ENCODE measurements at places on chromosomes 5 and 9. TPM values are rescaled to one million over a fixed set of nuclear protein-coding genes. Genes with fewer than 3 reads are reported as not detected.

GRCh38 chr9:79695531-79696175 lies 123.9 kb downstream of the TLE4 start:
- DNase-seq: no peak

- no peak for DNase-seq
Observed at GRCh38 chr5:63451188-63451587, 511.1 kb downstream of the HTR1A start.

DNA sequence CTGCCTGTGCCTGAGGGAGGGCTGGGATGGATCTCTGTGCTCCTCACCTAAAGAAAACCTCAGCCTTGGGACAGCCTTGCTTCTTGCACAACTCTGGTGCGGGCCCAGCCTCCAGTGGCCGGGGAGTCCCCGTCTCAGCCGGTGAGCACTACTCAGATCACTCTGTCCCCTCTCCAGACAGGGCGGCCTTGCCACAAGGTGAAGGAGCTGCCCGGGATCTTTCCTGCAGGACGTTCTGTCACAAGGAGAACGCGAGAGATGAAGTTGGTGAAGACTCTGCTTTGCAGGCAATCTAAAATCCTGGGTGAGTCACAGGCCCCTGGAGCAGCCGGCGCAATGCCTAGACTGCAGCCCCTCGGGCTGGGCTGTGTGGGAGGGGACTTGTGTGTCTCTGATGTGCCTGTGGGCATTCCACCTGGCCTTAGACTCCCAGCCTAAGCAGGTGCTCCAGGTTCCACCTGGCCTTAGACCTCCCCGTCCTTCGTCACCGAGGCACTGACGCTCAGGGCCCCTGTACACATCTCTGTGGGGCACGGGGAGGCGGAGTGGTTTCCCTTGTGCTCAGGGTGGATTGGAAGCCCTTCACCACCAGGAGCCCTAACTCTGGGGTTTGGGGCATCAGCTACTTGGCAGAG lies 15.2 kb upstream of the IRX4 start:
- DNase-seq: no peak

- DNase-seq: peak; percentile 48
Observed at GRCh38 chr9:99823681-99824377, 2.1 kb downstream of the NR4A3 start.

GRCh38 chr5:89308606-89309040 lies 425.6 kb upstream of the MEF2C start:
- DNase-seq: no peak

GRCh38 chr5:143213851-143214363 lies 189.6 kb downstream of the NR3C1 start:
- no peak for DNase-seq

DNA sequence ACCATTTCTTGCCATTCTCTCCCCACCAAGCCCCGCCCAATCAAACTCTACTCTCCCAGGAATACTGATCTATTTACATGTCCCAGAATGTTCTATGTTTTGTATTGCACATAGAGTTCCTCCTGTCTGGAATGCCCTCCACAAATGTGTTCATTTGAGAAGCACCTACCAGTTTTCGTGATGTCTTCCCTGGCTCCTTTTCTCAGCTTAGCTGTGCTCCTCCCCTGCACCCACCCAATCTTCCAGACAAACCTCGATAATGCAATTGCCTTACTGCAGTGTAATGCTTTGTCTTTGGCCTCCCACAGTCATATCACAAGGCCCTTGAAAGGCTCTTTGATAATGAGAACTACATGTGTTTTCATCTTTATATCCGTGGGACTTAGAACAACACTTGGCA lies 214.5 kb upstream of the ANKRD55 start:
- DNase-seq: no peak

DNA sequence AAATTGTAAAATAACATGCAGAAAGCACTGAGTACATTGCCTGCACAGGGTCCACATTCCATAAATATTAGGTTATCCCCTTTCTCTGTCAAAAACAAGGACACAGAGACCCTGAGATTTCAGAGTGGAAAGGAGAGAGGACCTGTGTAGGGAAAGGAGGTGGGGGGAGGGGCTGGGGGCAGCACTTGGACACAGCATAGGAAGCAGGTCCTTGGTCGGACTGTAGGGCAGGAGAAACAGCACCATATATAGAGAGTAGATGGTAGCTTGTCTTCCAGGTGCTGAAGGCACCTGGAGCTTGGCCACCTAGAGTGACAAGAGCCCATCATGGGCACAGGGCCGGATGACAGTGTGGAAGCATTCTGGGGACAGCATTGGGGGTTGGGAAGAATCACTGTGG lies 2.4 kb downstream of the TPM2 start:
- DNase-seq: no peak

- no peak for DNase-seq
Observed at GRCh38 chr9:107158321-107158720, 124.8 kb upstream of the RAD23B start.

DNA sequence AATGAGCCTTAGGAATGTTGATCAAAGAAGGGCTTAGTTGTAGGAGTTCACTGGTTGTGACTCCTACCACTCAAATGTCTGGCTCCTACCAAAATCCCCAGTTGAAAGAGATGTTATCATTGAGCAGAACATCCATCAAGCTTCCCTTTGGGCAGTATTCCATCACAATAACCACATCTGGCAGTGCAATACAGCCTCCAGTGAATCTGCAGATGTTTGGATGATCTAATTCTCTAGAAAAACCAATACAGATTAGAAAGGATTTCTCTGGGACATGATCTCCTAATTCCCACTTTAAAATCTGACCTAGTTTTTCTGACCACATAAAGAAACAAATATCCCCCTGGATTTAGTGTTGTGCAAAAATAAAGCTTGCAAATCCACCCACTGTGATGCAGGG lies 81.6 kb downstream of the TMEM215 start:
- no peak for DNase-seq

DNA sequence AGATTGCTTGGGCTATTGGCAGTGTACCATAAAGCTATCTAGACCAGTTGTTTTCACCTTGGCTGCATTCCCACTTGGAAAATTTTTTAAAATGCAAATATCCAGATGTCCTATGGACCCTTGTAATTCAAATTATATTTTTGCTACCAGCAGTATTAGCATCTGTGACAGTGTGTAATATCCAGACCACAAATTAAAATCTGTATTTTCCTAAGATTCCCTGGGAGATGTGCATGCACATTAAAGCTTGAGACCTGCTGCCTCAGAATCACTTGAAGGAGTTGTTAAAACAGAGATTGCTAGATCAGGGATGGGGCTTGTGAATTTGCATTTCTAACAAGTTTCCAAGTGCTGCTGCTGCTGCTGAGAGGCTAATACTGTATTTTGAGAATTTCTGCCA lies 381.2 kb upstream of the PDE4D start:
- no peak for DNase-seq

- DNase-seq: no peak
Observed at GRCh38 chr9:134125413-134126095, 10.3 kb upstream of the WDR5 start.

DNA sequence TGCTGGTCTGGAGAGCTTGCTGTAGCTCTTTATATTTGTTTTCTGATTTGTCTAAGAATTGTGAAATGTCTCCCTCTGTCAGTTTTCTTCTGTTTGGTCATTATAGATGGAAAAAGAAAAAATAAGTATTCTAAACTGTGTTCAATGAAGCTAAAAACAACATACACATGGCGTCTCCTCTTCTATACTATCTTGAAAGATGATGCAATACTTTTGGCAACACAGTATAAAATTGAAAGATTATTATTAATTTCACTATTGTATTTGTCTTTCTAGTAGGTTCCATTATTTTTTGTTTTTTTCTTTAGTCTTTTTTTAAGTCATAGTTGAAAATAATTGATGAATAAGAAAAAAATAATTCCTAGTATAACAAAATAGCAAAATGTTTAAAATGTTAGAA lies 22.5 kb downstream of the CCDC192 start:
- DNase-seq: no peak

GRCh38 chr5:12861886-12862654 lies 957.8 kb upstream of the CTNND2 start:
- no peak for DNase-seq

- DNase-seq: no peak
Observed at GRCh38 chr9:110153431-110153830, 54.5 kb downstream of the C9orf152 start.

- no peak for DNase-seq
Observed at GRCh38 chr5:130213607-130214006, 309.3 kb downstream of the CHSY3 start.

GRCh38 chr5:123505633-123506032 lies 6.3 kb upstream of the CSNK1G3 start:
- DNase-seq: no peak

DNA sequence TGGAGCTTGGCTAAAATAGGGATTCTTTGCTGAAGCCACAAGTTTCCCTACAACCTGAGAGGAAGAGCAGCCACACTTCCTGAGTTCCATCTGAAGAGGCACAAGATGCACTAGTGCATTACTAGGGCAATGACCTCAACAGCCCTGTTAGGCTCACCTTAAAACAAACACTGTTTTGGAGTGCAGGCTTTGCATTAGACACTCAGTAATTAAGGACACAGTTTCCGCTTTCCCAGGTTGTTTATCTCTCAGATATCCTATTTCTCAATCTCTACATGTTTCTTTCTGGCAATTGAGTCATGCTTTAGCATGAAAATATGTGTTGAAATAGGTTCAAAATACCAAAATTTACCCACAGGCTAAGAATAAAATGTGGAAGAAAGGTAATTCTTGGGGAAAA lies 34.2 kb downstream of the EMB start:
- DNase-seq: no peak

- no peak for DNase-seq
Observed at GRCh38 chr5:141850244-141850768, 27.9 kb downstream of the PCDH1 start.

DNA sequence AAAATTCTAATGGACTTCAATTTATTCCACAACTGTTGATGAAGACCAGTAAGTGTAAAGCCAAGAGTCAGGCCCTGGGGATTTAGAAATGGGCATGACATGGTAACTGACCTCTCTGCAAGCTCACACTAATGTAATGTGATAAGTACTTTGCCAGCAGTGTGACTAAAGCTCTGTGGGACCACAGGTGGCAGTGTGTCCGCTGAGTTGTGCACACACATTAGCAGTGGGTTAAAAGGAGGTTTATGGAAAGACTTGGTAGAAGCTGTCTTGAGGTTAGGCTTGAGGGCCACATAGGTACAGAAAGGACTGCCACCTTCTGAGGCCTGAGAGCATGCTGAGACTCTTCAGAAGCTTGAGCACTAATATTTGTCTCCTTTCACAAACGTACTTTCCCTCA lies 67.6 kb downstream of the UBAP1 start:
- DNase-seq: no peak

GRCh38 chr5:115262011-115262320 lies 711 bp downstream of the PGGT1B start:
- DNase-seq: no peak

GRCh38 chr5:116472274-116472673 lies 102.3 kb downstream of the SEMA6A start:
- DNase-seq: no peak

GRCh38 chr9:116868201-116868600 lies 181.1 kb downstream of the TRIM32 start:
- DNase-seq: no peak

DNA sequence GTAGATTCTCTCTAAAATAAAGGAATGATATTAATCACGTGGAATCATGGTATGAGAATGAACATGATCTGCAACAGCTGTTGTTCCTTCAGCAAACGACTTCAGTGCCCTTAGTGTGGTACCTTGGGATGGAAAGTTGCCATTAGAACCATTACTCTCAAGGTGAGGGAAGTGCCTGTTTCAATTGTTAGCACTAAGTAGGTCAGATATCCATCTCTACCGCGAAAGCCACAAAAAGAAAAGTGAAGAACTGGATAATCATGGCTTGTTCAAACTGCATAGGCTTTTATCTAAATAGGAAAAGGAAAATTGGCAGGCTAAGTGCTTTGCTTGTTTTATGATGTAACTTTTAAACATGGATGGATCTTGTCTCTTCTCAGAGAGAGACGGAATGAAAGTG lies 380.7 kb downstream of the MRPS30 start:
- no peak for DNase-seq

GRCh38 chr5:124876983-124877382 lies 130.5 kb upstream of the ZNF608 start:
- no peak for DNase-seq

DNA sequence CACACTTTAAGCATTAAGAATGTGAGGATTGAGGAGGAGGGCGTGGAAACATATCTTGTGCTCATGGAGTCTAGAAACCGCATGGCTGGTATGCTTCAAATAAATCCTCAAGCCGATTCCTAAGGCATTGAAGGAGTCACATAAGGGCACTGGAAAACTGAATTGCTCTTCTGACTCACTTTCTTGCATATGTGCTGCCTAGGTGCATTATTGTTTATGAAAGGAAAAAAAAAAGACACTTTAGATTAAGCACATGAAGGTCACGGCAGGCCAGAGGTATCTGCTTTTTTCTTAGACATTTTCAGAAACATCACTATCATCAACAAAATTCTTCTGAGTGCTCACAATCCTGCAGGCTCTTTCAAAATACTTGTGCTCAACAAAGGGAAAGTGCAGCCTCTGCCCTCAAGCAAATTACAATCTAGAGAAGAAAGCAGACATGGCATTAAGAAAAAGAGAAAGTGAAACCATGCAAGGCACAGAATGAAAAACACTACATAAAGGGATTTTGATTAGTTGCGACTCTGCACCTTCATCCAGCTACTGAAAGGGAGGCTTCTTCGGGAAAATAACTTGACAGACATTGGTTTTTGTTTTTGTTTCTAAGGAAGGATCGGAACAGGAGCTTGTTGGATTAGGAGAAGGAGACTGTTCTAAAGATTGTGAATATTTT lies 2117.6 kb downstream of the MAT2B start:
- DNase-seq: no peak

- DNase-seq: no peak
Observed at GRCh38 chr5:35828082-35828598, 28.6 kb upstream of the IL7R start.

Gene CFAP77
- total RNA-seq: not detected

Gene TNC
- not detected for total RNA-seq

Gene SLC12A7
- total RNA-seq: 88.0 TPM

Gene ANKRD55
- total RNA-seq: 3.1 TPM

Gene IRX1
- total RNA-seq: not detected

Gene RANBP6
- total RNA-seq: 32.2 TPM

Gene SLC24A2
- not detected for total RNA-seq

Gene ABCA1
- 16.0 TPM for total RNA-seq

Gene AFAP1L1
- total RNA-seq: not detected

Gene CCIN
- 1.4 TPM for total RNA-seq

Gene ZNG1A
- 23.1 TPM for total RNA-seq

Gene PCDHB2
- 0.13 TPM for total RNA-seq

Gene BHMT2
- total RNA-seq: not detected

Gene OBP2B
- not detected for total RNA-seq

Gene MCIDAS
- total RNA-seq: not detected

Gene CCL21
- total RNA-seq: not detected

Gene KIAA0825
- total RNA-seq: 3.0 TPM

Gene ALG2
- 19.5 TPM for total RNA-seq

Gene CCNO
- not detected for total RNA-seq

Gene ACSL6
- total RNA-seq: 22.2 TPM

Gene PCDHB7
- total RNA-seq: not detected

Gene GAS1
- total RNA-seq: 0.37 TPM

Gene POU4F3
- not detected for total RNA-seq

Gene ZNF462
- total RNA-seq: 6.0 TPM

Measured in T-helper 17 cell (primary cell).